Endodermal cell (in vitro differentiated cells): ENCODE measurements at places on chromosomes 13 and 19.
A peak's percentile ranks its signal among the peaks of the same experiment; 100 is the strongest.

GRCh38 chr19:1101337-1101698 is 2.5 kb upstream of the GPX4 start:
- peaks cover 5% of the 10 kb centered on the region for H3K36me3 ChIP-seq
- H3K4me1 ChIP-seq: peaks cover 5% of the 10 kb centered on the region
- no peaks in the 10 kb centered on the region for H3K27me3 ChIP-seq
- H3K27ac ChIP-seq: peak overlapping the region; percentile 49
- H3K4me3 ChIP-seq: no peak overlapping the region

DNA sequence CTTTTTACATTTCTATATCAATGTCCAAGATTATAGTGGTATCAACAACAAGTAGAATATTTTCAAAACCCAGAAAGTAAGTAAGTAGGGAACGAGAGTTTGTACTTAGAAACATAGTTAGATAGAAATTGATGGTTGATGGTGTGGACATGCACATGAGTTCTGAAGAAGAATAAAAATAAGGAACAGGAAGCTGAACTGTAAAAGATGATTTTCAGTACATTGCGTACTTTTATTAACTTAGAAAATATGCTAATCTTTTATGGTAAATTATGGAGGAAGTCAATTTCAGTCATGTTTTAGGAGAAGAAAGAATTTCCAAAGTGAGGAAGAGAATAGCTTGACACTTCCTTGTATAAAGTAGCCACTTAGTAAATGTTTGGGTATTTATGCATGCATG is 12.3 kb upstream of the GPR18 start:
- no peak overlapping the region for H3K4me3 ChIP-seq
- H3K27ac ChIP-seq: no peak overlapping the region
- no peak for DNase-seq
- H3K36me3 ChIP-seq: peaks cover 15% of the 10 kb centered on the region
- H3K27me3 ChIP-seq: no peaks in the 10 kb centered on the region
- peaks cover 6% of the 10 kb centered on the region for H3K4me1 ChIP-seq

- H3K36me3 ChIP-seq: peaks cover 25% of the 10 kb centered on the region
- H3K27ac ChIP-seq: no peak overlapping the region
- H3K4me3 ChIP-seq: no peak overlapping the region
- no peak for DNase-seq
- H3K27me3 ChIP-seq: no peaks in the 10 kb centered on the region
Measured at GRCh38 chr19:4449022-4449638, 8.5 kb downstream of the UBXN6 start.

DNA sequence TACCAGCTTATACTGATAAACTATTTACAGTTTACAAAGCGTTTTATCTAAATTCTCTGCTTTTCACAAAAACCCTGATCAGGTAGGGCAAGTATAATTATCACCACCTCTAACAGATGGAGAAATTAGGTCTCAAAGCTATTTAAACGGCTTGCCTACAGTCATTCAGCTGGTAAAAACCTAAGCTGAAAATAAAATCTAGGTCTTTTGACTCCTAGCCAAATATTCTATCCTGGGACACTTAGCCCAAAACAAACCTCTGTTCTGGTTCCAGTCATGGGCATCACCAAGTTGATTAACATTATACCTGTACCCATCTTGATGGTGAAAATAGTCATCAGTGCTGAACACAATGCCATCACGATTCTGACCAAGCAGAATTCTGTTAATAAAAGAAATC is 11.4 kb downstream of the N4BP2L2 start:
- no peak overlapping the region for H3K27ac ChIP-seq
- H3K4me1 ChIP-seq: peaks cover 4% of the 10 kb centered on the region
- H3K4me3 ChIP-seq: no peak overlapping the region
